ENCODE measurements at places on chromosomes 7 and 10.

DNA sequence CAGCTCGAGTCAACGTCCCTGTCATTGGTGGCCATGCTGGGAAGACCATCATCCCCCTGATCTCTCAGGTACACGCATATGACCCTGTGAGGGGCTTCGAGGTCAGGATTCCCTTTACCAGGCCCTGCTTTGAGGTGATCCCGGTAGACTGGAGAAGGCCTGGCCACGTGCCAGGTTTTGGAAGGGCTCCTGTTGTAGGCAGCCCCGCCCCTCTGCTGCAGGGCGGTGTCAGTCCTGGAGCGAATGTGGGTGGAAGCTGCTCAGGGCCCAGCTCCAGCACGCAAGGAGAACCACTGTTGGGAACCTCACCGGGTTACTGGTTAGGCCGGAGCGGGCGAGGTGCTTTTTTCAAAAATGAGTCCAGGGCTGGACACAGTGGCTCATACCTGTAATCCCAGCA lies 15.6 kb downstream of the MDH2 start:
- no peak for DNase-seq

- DNase-seq, result no peak
These were observed at the start of gene CHST15 for GRCh38 chr10:124092860-124093773. Gene CHST15, minus strand, starts transcription at chr10:124093598. Its CDS starts 47,386 bp downstream, at chr10:124046212.

GRCh38 chr10:132329565-132330485 lies 2.2 kb upstream of the LRRC27 start:
- no peak for DNase-seq

GRCh38 chr10:48678041-48678440 lies 6.6 kb upstream of the WDFY4 start:
- DNase-seq, result no peak

- DNase-seq, result no peak
These were observed 59.0 kb downstream of the KCNH2 start for GRCh38 chr7:150919160-150919559.

DNA sequence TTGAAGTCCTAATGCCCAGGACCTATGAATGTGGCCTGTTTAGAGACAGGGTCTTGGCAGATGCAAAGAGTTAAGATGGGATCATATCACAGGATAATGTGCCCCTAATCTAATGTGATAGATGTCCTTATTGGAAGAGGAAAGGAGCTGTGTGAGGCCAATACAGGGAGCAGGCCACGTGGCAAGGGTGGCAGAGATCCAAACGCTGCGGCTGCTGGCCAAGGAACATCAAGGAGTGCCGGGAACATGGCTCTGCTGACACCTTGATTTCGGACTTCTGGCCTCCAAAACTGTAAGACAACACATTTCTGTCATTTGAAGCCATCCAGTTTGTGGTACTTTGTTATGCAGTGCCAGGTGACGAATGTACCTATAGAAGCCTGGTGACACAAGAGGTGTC lies 37.7 kb upstream of the EZH2 start:
- DNase-seq, result no peak
